Mucosa of gallbladder (tissue), 1 donor: ENCODE measurements at places on chromosomes 13 and 19. TPM values are rescaled to one million over a fixed set of nuclear protein-coding genes. Genes with fewer than 3 reads are reported as not detected.

The ZNF415 gene
- total RNA-seq, result 13.1 TPM

The KLK1 gene
- total RNA-seq, result 1.5 TPM

The SLC6A16 gene
- total RNA-seq, result 0.86 TPM

The MBD3L2 gene
- total RNA-seq, result not detected

The CLEC4G gene
- 0.83 TPM for total RNA-seq

The NBEA gene
- total RNA-seq, result 15.0 TPM

The F10 gene
- total RNA-seq, result 8.2 TPM

The FIZ1 gene
- total RNA-seq, result 22.7 TPM

The ZNF790 gene
- 8.7 TPM for total RNA-seq
